ENCODE measurements at places on chromosomes 11 and 22.
A peak's percentile ranks its signal among the peaks of the same experiment; 100 is the strongest.

- no peak for DNase-seq
Measured at GRCh38 chr11:32183512-32183911, 92.6 kb downstream of the RCN1 start.

DNA sequence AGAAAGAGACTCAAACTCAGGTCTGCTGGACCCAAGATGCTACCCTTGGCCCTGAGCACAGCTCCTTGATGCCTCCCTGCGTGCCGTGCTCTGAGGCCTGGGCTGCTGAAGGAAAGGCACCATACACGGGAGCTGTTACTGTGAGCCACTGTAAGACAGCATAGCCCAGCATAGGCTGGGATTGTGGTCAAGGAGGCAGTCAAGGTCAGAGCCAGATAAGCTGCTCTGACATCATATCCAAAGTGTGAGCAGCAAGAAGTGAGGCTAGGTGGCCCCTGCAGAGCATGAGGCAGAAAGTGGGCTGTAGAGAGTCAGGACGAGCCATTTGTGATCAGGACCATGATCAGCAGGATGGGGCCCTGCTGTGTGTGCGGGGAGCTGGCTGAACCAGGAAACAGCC is 7.7 kb downstream of the SLC22A8 start:
- no peak for DNase-seq

DNA sequence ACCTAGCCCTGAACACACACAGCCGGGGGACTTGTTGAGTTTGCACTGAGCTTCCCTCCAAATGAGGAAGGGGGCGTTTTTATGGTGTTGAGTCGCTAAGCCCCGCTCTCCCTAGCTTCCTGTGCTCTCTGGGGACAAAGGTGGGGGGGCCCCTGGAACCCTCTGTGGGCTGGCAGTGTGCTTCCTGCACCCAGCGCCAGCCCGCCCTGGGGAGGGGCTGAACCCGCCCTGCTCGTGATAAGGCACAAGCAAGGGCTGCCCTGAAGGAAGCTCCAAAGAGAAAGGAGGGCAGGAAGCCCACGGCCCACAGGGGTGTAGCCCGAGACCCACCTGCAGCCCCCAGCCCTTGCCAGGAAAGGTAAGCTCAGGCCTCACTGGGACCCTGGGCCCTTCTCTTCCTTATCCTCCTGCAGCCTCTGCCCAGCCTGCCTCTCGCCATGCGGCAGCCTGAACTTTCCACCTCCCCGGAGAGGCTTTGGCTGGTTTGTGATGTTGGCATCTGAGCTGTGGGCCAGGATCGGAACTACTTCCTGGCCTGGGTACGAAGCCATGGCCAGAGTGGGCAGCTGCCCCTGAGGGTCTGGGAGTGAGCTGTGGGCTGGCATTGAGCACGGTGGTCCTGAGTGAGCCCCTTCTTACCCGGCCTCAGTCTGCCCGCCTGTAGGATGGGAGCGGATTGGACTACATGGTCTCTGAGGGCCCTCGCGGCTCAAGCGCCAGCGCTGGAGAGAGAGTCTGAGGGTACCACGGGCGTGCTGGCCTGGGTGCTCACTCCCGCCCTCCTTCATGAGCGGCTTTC is at the start of gene FERMT3:
Gene FERMT3 (plus strand): TSS at position 265 of the 799 bp plus-strand sequence. CDS start 644 bp downstream, outside the sequence.
- peak; percentile 57 for DNase-seq

DNA sequence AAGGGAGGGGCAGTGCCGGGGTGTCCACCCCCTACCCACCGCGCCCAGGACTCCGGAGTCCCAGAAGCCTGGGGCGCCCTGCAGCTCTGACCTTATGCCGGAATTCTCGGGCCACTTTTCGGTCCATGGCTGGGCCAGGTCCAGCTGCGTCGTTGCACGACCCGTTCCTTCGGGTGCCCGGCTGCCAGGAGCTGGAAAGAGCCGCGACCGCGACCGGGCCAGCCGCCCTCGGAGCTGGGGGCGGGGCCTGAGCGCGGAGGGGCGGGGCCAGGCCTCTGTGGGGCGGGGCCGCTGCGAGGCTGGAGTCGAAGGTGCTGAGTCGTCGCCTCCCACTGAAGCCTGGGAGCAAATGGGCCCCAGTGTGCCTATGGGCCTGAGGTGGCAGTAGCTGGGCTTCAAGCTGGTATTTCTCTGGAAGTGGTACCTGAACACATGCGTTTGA is at the start of gene USH1C:
Gene USH1C (minus strand): TSS at position 236 of the 442 bp plus-strand sequence. CDS start 109 bp downstream, at position 127.
- no peak for DNase-seq

DNA sequence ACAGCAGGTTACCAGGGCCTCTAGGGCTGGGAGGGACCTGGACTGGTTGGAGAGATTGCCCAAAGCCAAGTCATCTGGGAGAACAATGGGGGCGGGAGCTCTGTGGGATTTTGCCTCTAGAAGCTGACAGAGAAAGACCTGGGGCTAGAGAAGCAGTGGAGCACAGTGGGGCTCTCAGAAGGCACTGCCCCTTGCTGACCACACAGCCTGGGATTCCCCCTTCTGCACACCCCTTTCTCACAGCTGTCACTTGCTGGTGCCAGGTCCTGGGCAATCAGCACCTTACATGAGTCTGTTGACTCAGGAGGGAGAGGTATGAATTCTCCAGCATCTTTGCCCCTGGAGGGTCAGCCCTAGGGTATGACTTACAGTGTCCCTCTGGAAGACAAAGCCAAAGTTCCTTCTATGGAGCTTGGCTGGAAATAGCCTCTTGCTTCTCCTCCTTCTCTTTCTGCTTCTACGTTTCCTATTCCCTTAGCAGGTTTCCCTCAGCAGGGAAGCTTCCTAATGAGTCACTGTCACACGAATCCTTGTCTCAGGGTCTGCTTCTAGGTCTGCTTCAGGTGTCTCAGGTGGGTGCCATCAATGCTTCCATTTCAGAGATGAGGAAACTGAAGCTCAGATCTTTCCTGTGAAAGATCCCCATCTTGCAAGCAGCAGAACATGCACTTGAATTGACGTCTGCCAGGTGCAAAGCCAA is 27.0 kb downstream of the GDPD5 start:
- no peak for DNase-seq

DNA sequence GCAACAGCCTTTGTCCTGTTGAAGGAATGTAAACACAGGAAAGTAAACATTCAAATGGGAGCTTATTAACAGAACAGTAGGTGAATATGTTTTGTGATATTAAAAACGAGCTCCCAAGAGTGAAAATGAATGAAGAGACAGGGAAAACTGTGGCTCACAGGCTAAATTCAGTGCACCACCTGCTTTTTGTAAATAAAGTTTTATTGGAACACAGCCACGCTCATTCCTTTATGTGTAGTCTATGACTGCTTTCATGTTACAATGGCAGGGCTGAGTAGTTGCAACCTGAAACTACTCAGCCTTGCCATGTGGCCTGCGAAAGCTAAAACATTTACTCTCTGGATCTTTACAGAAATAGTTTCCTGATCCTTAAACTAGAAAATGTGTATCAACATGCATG is 136.9 kb downstream of the MYO18B start:
- DNase-seq = no peak

DNA sequence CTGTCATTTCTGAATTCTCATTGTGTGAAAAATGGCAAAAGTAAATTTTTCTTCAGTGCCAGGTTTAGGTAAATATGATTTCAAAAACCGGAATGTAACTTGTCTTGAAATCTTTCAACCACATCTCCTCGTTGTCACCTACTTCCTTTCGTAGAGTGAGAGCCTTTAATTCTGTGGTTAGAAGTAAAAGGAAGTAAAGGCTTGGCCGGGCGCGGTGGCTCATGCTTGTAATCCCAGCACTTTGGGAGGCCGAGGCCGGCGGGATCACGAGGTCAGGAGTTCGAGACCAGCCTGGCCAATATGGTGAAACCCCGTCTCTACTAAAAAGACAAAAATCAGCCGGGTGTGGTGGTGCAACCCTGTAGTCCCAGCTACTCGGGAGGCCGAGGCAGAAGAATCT is 29.8 kb downstream of the SGSM3 start:
- no peak for DNase-seq

GRCh38 chr11:110465231-110465630 is 35.5 kb downstream of the FDX1 start:
- DNase-seq = no peak

DNA sequence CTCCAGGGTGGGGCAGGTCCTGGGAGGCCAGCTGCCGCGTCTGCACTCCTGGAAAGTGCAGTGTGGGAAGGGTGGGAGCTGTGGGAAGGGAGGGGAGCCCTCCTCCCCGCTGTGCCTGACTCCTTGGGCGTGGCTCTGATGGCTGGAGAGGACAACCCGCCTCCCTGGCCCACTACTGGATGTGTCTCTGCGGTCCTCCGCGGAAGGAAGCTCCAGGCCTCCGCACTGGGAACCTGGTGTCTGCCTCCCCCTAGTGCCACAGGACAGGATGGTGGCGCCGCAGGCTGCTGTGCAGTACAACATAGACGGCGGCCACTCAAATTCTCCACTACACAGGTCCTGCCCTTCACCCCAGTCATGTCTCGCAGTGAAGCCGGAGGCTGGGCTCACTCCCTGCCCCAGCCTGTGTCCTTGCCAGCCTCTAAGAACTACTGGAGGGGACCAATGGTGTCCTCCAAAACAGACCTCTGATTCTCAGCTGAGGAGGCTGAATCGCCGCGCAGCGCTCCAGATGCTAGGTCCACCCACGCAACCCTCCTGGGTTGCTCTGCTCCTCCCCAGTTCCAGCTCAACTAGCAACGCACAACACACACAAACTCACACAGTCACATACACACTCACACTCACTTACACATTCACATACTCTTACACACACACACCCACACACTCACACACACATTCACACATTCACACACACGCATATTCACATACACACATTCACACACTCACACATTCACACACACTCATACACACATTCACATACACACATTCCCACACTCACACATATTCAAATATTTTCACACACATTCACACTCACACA is 12.4 kb upstream of the DSCAML1 start:
- no peak for DNase-seq

GRCh38 chr11:36356201-36356600 is 60.1 kb downstream of the PRR5L start:
- DNase-seq = no peak

DNA sequence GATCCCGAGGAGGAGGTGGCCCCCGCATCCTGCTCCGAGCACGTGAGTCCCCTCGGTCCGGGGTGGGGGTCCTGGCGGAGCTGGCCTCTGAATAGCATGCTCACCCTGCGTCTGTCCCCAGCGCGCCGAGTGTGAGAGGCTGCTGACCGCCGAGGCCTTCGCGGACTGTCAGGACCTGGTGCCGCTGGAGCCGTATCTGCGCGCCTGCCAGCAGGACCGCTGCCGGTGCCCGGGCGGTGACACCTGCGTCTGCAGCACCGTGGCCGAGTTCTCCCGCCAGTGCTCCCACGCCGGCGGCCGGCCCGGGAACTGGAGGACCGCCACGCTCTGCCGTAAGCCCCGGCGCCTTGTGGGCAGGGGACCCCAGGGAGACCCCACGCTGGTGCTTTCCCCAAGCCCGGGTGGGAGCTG is 3.5 kb downstream of the MUC2 start:
- no peak for DNase-seq

GRCh38 chr11:93392867-93393266 is 62.3 kb downstream of the DEUP1 start:
- DNase-seq = no peak

GRCh38 chr11:36450110-36450572 is 59.9 kb downstream of the TRAF6 start:
- DNase-seq = no peak

- no peak for DNase-seq
Measured at GRCh38 chr11:1015826-1016545, 20.5 kb downstream of the MUC6 start.

GRCh38 chr11:36487619-36488018 is 22.5 kb downstream of the TRAF6 start:
- no peak for DNase-seq

DNA sequence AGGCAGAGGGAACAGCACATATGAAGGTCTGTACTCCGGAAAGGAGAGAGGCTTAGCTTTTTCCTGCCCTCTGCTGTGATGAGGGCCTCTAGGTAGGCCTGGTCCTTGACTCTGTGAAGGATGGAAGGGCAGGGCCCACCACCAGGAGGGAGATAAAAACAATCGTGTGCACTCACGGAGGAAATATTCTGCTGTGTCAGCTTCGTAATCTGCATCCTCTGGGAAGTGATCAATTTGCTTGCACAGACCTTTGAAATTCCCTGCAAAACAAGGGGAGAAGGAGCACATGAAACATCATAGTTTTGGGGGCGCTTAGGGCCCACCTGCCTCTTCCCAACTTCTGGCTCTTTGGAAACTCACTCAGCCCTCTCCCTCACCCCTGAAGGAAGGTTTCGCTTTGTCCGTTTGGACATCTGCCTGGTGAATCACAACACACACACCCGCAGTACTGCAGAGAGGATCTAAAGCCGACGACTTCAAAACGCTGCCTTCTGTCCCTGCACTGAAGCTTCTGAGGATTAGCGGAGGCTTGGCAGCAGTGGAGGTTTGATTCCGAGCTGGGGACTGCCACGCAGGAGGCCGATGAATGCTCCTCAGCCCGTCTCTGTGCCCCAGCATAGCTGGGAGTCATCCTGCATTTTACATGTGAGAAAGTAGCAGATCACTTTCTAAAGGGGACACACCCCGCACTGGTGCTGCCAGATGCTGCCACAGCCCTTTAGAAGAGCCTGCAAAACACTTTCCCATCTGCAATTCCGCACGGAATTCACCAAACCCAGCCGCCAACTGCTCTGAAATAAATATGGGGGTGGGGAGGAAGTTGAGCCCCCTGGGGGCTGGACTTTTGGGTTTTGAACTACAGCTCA is 58.6 kb upstream of the EIF3D start:
- DNase-seq = no peak

- no peak for DNase-seq
Measured at GRCh38 chr22:43811777-43812148, 342 bp downstream of the EFCAB6 start.

DNA sequence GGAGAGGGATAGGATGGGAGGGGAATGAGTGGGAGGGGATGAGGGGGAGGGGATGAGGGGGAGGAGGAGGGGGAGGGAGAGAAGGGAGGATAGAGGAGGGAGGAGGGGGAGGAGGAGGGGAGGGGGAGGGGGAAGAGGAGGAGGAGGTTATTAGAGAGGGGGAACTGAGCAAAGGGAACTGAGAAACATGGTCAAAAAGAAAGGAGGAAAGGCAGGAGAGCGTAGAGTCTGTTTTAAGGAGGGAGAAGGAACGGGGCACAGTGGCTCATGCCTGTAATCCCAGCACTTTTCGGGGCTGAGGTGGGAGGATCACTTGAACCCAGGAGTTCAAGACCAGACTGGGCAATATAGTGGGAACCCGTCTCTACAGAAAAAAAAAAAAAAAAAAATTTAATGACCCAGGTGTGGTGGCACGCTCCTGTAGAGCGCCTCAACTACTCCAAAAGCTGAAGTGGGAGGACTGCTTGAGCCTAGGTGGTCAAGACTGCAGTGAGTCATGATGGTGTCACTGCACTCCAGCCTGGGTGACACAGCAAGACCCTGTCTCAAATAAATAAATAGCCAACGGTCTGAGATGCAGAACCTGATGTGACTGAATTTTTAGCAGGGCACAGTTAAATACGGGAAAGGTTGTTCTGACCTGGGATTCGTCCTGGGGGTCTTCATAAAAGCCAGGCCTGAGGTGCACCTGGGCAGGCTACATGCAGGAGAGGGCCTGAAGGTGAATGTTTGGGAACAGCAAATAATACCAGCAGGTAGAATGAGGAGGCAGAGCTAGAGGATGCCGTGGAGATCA is 4.0 kb downstream of the B3GNT6 start:
- no peak for DNase-seq

All from stimulated activated CD8-positive, alpha-beta memory T cell treated with anti-CD3 and anti-CD28 coated beads, Interleukin-4, amount 100 ng/mL, for 4 hours (primary cell).